AG08396 (cell line): ENCODE measurements at places on chromosomes 12 and 14.

DNA sequence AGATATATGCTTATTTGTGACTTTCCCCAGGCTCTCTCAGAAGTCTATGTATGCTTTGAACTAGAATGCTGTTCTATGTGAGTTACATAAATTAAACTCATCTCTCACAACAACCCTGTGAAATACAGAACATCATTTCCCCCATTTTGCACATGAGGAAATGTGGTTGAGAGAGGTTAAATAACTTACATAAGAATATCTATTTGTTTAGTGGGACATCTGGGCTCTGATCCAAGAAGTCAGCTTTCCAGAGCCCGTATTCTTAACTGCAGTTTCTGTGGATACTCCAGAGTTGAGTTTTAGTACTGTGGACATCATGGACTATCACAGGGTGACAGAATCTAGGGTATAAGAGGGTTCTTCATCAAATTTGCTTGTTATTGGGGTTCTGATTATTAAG, 242.5 kb upstream of the ARHGAP5 start:
- DNase-seq, result no peak

- DNase-seq, result no peak
These were observed 2.3 kb downstream of the MTERF2 start for GRCh38 chr12:106984588-106985137.

- no peak for DNase-seq
These were observed 366.5 kb upstream of the OR4E1 start for GRCh38 chr14:22039938-22040780.

DNA sequence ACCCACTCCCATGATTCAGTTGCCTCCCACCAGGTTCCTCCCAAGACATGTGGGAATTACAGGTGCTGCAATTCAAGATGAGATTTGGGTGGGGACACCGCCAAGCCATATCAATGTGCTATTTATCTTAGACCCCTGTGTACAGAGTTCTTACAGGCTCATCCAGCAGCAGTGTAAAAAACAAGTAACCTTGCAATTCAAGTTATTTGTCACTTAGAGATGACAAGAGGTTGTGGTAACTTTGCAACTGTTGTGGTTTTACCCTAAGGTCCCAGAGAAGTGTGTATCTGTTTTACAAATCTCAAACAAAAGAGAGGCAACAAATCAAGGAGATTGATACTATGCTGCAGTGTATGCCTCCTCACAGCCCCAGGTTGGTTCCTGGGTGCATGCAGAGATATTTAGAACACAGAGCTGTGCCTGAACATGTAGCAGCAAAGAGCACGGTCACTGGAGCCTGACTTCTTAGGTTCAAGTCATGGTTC, 11.5 kb upstream of the HELB start:
- no peak for DNase-seq

GRCh38 chr12:113221997-113222729, 899 bp downstream of the TPCN1 start:
- DNase-seq, result no peak

DNA sequence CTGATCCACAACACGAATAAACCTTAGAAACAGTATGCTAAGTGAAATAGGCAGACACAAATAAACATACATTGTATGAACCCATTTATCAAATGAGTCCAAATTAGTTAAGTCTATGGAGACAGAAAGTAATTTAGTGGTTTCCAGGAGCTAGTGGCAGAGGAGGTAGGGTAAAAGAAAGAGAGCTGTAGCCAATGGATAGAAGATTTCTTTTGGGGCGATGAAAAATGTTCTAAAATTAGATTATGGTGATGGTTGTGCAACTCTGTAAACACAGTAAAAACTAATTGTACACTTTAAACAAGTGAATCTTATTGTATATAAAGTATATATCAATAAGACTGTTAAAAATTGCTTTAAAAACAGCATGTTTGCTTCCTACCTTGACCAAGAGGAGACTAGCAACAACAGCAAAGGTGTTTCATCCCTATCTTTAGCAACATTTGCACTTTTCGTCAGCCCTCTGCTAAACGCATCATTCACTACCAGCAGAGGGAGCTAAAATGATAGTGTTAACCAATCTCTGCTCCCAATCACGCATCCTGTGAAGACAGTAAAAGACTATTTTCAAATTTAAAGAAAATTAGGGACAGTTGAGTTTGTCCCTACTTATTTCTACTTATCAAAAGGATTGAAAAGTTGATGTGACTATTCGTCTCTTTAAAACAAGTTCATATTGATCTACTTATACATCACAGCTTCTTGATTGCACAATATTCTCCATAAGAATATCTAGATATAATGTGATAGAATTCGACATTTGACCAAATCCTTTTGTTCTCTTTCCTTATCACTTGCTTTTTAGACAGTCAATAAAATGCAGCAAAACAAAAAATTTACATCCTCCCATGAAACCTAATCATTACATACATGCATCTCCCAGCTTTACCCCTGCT, 24.0 kb upstream of the LGR5 start:
- peak; percentile 67 for DNase-seq

DNA sequence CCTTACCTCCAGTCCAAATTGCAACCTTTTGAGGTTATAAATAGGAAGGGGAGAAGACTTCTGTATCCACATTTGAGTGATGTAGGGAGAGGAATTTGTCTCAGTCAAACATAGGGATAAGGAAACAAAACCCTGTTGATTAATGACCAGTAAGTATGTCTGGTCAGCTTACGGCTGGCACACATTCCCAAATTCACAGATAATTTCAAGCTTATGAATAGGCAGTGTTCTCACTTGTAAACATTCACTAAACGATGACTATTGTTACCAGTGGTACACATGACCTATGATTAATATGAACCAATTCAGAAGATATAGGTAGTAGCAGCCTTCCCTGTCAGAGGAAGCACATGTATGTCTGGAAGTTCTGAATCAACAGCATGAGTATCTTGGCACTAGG, 33.0 kb upstream of the SLC5A8 start:
- no peak for DNase-seq

GRCh38 chr12:68667291-68667690, 19.5 kb upstream of the NUP107 start:
- no peak for DNase-seq

DNA sequence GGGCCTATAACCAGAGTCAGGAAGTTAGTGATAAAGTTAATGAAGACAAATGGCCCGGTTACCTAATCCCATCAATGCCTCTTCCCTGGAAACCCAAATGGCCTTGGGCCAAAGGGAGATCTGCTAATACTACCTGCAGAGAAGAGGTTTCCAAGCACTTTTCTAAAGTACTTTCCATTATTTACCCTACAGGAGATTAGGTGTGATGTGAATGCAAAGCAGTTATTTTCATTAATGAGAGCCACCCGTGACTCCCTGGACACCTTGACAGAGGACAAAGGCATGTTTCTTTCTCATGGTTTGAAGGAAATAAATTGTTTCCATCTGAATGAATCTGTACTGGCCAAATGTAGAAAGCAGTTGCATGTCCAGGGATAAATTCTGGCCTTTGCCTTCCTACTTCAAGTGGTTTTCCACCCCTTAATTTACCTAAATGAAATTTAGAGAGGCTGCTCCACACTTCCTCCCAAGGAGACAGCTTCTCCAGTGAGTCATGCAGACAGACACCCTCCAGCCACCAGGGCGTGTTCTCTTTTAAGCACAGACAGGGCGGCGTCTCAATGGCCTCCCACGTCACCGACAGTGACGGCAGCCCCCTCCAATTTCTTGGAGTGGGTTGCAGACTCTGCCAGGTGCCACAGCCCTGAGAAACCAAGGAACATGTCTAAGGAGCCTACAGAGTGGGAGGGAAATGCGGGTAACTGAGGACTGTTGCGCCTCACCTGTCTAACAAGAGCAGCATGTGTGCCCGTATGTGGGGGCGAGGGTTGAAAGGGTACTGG, 43.9 kb upstream of the GNPNAT1 start:
- no peak for DNase-seq

GRCh38 chr14:89848165-89848564, 106.4 kb downstream of the EFCAB11 start:
- DNase-seq, result no peak

- no peak for DNase-seq
These were observed 22.9 kb upstream of the CACNA1C start for GRCh38 chr12:2029851-2030250.

GRCh38 chr12:89672589-89672979, 36.1 kb downstream of the ATP2B1 start:
- no peak for DNase-seq

DNA sequence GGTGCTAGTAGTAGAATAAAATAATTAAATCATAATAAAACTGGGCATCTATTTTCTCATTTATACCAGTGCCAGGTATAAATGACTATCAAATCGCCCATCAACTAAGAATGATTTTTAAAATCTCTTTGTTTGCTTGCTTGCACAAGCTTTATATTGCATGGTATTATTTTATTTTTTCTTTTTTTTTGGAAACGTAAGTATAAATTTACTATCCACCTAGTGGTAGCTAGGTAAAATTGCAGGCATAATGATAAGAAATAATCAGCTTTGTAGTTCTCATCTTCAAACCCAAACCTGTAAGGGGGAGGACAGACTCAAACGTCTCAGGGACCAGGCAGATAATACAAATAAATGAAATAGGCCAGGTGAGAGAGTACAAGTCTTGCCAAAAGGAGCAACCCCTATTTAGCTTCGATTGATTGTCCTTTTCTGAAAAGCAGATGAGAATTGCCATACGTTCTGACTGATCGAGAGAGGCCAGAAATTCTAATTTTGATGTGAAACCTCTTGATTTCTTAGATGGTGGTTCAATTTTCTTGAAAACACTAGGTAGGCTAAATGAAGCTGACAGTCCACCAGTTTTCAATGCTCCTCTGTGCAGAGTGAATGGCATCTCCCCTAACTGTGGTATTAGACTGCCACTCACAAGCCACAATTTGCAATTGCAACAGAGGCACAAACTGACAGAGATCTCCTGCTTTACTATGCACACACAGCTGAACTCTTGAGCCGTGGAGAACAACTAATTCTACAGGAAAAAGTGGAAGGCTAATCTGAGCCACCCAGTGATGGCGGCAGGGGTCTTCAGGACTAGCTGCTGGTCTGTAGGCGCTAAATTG, 189.3 kb downstream of the DACT1 start:
- no peak for DNase-seq

- no peak for DNase-seq
These were observed 24.9 kb upstream of the PPP2R5C start for GRCh38 chr14:101736585-101736984.

DNA sequence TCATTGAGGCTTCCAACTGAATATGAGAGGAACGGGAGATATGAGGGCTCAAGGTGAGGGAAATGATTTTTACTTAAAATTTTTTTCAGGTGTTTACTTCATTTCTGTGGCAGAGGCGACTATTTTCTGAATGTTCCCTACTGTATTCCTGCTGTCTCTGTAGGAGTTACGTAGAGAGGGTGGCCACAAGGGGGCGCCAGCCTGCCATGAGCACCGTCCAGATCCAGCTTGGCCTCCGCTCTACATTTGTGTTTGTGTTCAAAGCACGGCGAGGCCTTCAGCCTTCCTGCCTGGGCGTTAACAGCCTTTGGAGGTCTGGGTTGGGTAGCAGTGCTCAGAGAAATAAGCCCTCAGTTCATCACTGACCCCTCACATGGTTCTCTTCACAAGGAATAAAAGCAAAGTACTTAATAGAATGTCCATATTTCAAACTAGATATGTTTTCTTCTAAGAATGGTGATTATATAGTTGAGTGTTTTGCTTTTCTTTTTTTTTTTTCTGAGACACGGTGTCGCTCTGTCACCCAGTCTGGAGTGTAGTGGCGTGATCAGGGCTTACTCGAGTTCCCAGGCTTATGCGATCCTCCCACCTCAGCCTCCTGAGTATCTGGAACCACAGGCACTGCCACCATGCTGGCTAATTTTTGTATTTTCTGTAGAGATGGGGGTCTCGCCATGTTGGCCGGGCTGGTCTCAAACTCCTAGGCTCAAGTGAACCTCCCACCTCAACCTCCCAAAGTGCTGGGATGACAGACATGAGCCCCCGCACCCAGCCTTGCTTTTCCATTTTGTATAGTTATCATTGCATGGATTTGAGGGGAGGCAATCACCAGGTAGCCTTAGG, 22.3 kb downstream of the CKB start:
- peak; percentile 78 for DNase-seq

- no peak for DNase-seq
These were observed 48.6 kb downstream of the VEZT start for GRCh38 chr12:95266254-95266653.

DNA sequence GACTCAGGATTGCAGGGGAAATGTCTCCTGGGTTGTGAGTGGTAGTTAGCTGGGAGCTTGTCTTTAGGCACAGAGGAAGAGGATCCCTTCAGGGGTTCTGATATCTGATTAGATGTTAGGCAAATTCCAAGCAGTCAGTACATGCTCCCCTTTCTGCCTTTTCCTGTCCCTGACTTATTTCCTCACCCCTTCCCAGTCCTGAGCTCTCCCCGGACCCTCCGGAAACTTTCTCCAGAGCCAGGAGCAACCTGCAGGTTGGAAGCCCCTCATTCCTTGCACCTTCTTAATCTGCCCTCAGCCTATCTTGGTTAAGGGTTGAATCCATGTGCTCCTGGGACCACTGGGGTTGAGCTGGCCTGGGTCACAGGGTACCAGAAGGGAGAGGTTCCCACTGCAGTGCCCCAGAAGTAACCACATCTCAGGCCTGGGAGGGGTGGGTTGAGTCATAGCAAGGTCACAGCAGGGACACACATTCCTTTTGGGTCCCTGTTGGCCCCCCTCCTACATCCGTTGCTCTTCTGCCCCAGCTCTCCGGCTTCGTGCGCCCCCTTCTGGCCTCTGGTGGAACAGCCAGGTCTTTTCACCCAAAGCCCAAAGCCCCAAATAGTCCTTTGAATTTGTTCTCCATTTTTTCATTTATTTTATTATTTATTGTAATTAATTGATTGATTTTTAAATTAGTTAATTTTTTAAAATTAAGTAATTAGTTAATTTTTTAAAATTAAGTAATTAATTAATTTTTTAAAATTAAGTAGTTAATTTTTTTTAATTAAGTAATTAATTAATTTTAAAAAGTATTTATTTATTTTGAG, 1.8 kb downstream of the IGFBP6 start:
- DNase-seq, result peak; percentile 98

- no peak for DNase-seq
These were observed 374 bp downstream of the CYP46A1 start for GRCh38 chr14:99684410-99684934.

DNA sequence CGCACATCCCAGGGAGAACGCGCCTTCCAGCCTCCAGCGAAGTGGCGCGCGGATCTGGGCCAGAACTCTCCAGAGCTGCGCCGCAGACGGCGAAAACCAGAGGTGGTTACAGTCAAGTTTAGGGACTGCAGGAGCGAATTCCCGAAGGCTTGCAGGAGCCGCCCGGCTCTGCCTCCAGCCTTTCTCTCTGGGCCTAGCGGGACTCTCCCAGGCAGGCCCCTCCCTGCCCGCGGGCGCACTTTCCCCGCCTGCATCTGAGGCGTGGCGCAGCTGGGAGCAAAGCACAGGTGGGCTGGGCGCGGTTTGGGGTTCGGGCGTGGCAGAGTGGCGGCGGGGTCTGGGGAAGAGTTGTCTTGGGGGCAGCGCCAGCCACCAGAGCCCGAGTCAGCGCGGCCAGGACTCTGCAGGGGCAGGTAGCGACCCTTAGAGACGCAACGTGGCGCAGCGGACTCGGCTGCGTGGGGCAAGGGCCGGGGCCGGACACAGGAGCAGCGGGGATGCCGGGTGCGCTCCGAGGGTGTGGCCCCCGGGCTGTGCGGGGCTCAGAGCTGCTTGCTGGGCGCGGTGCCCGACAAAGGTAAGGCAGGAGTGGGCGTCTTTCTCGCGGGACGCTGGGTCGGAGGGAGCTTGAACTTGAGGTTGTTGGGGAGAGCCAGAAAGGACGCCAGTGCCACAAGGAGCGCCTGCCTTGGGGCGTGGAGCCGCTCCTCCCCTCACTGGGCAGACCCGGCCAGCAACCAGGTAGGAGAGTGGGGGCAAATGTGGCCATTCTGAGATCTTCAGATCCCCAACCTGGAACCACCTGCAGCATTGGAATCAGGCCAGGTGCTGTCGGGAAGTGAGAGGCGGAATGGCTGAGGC, 1126.0 kb downstream of the AACS start:
- no peak for DNase-seq
